ENCODE measurements at places on chromosomes 1 and 21.

- DNase-seq = no peak
Observed at GRCh38 chr1:169109561-169110134, 3.2 kb downstream of the ATP1B1 start.

- DNase-seq = no peak
Observed at GRCh38 chr1:79198832-79199231, 192.3 kb upstream of the ADGRL4 start.

DNA sequence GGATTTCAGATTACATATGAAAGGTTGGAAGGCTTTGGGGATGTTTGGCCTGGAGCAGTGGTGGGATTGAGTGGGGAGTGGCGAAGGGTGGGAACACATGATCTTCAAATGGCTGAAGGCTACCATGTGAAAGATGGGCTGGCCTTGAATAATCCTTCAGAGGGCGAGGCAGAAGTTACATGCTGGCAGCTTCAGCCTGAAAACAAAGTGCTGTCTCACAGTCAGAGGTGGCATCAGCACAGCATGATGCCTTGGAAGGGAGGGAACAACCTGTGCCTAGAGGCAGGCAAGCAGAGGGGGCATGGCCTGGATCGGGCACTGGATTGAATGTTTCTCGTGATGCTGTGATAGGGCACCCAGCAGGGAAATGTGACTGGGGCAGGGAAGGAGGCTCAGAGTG, 130.8 kb downstream of the BEND5 start:
- no peak for DNase-seq

GRCh38 chr1:171127501-171127900, 36.8 kb downstream of the FMO3 start:
- no peak for DNase-seq

DNA sequence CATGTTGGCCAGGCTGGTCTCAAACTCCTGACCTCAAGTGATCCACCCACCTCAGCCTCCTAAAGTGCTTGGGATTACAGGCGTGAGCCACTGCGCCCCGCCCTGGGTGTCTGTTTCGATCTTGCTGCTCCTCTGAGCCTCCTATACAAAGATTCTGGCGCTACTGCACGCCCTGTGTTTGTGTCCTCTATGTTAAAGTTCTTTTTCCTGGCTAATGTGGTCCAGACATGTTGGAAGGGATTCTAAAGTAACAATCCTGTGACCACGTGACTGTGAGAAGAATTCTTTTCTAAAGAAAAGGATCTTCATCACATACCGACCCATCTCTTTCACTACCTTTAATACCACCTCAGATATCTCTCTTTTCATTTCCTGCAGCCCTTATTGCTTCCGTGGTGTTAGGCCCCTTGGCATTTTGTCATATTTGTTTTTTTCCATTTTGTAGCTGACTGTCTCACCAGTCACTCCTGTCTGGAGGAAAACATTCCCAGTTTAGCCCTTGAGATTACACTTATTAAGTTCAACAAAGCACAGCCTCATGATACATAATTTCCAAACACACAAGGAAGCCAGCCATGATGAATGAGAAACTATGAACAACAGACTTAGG, 27.2 kb upstream of the ENO1 start:
- no peak for DNase-seq

DNA sequence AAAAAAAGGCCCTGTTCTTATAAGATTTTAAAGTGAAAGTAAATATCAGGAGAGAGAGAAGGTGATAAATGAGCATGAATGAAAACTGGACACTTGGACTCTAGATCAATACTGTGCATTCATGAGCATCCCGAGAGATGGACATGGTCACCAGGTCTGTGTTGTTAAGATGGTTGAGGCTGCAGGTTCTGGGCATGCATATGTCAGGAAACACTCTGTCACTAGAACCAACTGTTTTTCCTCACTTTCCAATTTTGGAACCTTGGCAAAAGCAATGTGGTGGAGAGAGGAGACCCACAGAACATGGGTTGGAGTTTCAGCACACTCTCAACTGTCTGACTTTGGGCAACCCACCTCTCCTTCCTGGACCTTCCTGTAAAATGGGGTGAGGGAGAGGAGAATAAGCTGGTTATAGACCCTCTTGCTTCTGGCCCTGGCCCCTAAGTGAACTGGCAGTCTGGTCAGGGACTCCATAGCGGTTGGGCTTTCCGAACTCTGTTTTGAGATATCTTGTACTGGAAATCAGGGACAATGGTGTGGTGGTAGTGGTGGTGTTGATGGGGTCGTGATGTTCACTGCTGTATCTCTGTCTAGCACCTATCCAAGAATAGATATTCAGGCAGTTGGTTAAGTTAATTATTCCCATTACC, 4.2 kb downstream of the MAN1C1 start:
- DNase-seq = no peak

- peak; percentile 4 for DNase-seq
Observed at GRCh38 chr1:22275626-22276395, 132.9 kb upstream of the WNT4 start.

DNA sequence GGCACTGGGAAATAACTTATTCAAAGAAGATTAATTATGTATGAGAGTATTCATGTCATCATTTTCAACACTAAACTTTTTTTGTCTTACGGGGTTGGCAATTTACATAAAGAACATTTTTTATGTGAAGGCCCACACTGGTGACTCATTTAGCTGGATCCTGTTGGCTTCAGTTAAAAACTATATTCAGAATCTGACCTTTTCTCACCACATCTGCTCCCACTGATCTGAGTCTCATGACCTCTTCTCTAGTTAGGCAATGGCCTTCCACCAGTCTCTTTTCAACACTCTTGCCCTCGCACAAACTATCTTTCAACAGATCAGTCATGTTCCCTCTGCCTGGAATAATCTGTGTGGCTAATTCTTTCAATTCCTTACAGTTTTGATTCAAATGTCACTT, 53.4 kb downstream of the TMPRSS15 start:
- no peak for DNase-seq

GRCh38 chr1:110647254-110647891, 27.4 kb downstream of the KCNA3 start:
- DNase-seq = peak; percentile 40

DNA sequence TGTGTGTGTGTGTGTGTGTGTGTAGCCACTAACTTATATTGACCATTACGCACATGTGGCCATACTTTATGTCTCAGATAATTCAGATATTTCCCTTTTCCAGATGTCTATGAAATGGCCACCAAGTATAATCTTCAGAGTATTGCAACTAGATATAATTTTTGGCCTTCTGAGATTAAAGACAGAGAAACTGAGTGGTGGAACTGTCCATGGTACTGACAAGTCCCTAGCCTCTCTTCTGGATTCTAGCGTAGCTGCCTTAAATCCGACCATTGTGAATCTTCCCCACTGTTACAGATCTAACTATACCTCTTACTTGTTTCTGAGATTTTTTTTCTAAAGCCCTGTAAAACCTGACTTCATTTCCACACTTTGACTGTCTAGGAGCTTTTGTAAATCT, 100.0 kb upstream of the SERTAD4 start:
- no peak for DNase-seq

DNA sequence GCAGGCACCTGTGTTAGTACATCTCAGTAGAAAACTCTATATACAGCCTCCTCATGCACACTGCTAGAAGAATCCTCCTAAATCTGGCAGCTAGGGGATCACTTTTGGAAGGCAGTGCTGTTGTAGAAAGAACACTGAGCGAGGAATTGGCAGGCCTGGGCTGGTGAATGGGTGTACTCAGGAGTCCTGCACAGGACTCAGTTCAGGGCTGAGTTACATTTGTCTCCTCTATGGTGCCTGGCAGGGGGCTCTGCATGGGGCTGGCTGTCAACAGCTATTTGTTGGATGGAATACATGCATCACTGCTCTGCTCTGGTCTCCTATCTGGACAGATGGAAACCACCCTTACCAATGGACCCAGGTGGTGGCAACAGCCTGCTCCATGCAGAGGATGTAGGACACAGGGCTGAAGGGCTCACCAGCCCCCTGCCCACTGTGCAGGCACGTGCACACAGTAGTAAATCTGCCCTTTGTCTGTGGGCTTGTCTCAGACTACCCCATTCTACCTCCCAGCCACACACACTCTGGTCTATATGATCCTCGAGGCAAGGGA, 74.2 kb downstream of the LRIG2 start:
- DNase-seq = no peak

- no peak for DNase-seq
Observed at GRCh38 chr1:41322101-41322661, 39.1 kb upstream of the FOXO6 start.

GRCh38 chr1:46043458-46044017, 88.9 kb downstream of the PIK3R3 start:
- no peak for DNase-seq

- DNase-seq = no peak
Observed at GRCh38 chr1:97277891-97278654, 556.5 kb downstream of the PTBP2 start.

GRCh38 chr1:45843474-45843905, 40.1 kb downstream of the MAST2 start:
- DNase-seq = no peak

- no peak for DNase-seq
Observed at GRCh38 chr1:12616709-12617373, 1.2 kb downstream of the DHRS3 start.

DNA sequence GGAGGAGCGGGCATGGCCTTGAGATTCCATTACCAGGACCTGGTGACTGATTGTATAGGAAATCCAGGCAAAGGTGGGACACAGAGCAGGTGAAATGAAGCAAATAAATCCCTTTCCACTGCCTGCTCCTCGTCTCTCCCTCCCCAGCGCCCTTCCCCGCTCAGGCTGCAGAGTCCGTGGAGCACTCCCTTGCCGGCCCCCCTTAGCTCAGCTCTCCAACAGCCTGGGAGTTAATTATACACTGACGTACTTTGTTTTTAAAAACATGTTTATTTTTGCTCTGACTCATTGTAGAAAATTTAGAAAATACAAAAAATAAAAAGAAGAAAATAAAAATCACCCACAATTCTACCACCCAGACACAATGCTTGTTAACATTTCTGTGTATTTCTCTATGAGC, 61.7 kb downstream of the LGR6 start:
- no peak for DNase-seq

All from CD4-positive, alpha-beta T cell treated with Interleukin-6 at 100 ng/mL for 8 hours (primary cell).